ENCODE measurements at places on chromosomes 7 and 10.

DNA sequence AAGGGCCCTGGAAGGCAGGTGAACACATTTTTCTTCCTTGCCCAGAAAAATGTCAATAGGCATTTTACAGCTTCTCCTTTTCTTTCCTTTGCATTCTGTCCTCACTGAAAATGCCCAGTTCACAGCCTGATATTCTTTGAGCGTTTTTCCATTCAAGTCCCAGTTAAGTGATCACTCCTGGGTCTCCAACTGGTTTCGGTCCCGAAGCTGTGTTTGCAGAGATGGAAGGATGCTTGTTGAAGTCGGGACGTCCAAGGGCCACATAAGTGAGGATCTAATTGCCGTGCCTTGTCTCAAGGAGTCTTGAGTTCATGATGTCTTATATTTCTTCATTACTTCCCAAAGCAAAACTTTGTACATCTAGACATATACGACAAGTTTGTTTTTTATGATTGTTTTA is 208.7 kb upstream of the PRKCQ start:
- ATAC-seq, result no peak

GRCh38 chr10:31073996-31074721 is 42.5 kb upstream of the ZNF438 start:
- ATAC-seq, result no peak

- ATAC-seq, result peak; percentile 29
Measured at GRCh38 chr7:70595755-70596597, 536.0 kb upstream of the GALNT17 start.

GRCh38 chr10:125396676-125397075 is 236.3 kb upstream of the CTBP2 start:
- no peak for ATAC-seq

- ATAC-seq, result no peak
Measured at GRCh38 chr10:126080879-126081411, 184.6 kb downstream of the FANK1 start.

DNA sequence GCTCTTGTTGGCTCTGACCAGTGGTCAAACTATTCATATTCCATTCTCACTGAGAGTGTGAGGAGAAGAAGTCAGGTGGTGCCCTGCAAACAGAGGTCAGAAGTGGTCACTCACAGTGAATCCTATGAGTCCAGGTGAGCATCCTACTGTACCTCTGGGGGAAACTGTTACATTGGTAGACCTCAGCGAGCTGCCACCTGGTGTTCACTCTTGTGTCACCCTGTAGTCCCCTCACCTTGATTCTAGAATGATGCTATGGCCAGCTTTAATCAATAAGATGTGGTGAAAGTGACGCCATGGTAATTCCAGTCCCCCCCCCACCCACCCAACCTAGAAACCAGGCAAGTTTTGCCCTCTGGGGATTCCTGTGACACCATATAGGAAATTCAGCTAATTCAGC is 1.2 kb upstream of the AMPH start:
- no peak for ATAC-seq

DNA sequence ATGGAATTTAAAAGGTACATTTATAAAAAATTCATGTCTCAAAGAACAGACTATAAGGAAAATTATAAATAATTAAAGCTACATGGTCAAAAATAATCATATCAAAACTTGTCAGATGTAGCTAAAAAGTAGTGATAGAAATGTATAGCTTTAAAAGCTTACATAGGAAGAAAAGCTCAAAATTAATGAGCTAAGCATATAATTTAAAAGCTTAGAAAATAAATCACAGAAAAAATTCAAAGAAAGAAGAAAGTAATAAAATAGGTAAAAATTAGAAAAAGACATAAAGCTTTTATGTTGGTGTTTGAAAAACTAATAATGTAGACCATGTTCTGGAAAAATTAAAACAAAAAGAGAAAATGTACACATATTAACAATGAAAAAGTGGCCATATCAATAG is 5.3 kb downstream of the TCAF1 start:
- no peak for ATAC-seq

- no peak for ATAC-seq
Measured at GRCh38 chr7:129122751-129123509, 21.6 kb upstream of the TSPAN33 start.

DNA sequence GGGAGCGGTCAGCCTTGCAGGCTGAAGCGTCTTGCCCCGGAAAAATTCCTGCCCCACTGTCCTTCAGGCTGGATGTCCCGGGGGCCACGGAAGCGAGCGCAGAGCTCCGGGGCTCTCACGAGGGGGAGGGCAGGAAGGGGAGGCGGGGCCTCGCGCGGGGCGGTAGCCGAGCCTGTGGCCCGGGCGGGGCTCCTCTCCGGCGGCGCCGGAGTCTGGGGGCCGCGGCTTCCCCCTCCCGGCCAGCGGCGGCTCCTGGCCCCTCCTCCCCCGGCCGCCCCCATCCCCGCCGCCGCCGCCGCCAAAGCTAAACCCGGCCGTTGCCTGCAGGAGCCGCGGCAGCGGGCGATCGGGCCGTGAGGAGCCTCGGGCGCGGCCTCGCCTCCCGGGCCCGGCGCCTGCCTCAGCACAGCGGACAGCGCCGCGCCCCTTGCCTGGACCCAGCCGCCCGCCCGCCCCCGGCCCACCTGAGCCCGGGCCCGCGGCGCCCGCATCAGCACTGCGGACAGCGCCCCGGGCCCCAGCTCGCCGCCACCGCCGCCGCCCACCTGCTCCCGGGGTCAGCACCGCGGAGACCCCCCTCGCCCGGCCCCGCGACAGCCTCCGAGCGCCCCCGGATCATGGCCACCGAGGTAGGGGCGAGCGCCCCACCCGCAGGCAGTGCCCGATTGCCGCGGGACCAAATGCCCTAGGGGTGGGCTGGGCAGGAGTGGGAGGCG is at the start of gene GOLGA7B:
GOLGA7B (plus strand) TSS at position 157 of the 716 bp plus-strand sequence; CDS start at position 618, 461 bp downstream.
- ATAC-seq, result peak; percentile 41

- ATAC-seq, result no peak
Measured at GRCh38 chr10:54585572-54585971, 215.5 kb downstream of the PCDH15 start.

All from esophagus mucosa (tissue), 1 donor.